ENCODE measurements at places on chromosomes 7 and 10.

DNA sequence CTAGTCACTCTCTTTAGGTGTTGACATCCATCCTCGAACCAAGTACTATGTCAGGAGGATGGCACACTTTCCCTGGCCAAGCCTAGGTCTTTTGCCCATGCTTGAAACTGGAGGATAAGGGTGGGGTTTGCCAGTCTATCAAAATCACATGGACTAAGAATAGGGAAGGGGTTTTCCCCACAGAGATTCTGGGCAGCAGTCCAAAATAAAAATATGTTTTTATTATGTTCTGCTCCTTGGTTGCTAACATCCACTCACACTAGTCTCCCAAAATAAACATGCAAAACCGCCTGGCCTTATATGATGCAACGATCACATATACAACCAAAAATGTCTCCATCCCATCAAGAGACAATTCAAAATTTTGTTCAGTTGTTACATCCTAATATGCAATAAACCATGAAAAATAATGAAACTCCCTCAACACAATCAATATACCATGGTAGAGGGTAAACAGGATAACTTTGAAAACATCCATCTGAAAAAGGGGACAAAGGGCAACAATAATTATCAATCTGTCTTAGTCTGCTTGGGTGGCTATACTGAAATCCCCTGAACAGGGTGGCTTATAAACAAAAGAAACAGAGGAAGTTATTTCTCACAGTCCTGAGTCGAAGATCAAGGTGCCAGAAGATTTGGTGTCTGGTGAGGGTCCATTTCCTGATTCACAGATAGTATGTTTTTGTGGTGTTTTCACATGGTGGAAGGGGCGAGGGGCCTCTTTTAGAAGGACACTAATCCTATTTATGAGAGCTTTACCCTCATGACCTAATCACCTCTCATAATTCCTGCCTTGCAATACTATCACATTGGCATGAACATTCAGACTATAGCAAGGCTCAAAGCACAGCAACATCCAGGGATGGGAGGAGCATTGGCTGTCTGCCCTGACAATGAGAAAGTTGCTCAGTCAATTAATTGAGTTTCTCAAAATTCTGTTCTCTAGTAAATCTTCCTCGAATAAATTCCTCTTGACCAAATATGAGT is 159.3 kb downstream of the ETV1 start:
- DNase-seq: peak; percentile 97

DNA sequence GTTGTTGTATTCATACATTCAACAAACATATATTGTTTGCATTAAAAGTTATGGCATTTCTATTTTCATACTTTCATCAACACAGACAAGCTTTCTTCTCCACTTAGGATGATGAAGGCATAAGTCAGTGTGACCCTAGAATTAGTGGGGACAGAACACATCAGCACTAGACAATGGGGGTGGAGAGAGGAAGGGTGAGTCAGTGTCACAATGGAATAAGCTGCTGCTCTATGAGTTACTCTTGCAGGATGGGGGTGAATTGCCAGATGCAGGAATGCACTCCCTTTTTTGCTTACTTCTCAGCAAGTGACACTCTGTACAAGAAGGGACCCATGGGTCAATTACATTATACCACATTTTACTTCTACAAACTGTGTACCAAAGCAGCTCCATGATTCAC is 74.0 kb downstream of the DGKI start:
- peak; percentile 55 for DNase-seq

- no peak for DNase-seq
These were observed 85.5 kb upstream of the PDE1C start for GRCh38 chr7:32155712-32156111.

GRCh38 chr10:62842983-62843382 is 26.8 kb upstream of the EGR2 start:
- no peak for DNase-seq
